ENCODE measurements at places on chromosomes 3 and 15.
A peak's percentile ranks its signal among the peaks of the same experiment; 100 is the strongest.

DNA sequence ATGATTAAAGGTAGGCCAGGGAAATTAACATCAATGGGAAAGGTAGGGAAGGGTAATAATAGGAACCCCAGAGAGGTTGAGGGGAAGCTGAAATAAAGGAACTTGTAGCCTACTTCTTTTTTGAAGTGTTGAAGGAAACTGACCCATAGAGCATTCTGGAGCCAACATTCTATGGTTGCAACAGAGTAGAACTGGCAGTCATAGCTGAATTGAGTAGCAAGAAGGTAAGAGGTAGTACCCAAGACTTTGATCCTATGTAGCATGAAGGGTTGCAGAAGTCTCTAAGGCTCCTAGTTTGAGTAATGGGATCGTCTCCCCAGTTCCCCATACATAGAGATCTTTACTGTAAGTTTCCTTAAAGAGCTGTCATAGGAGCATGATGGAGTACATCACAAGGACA lies 7.4 kb upstream of the ZNF774 start:
- no peak for DNase-seq

DNA sequence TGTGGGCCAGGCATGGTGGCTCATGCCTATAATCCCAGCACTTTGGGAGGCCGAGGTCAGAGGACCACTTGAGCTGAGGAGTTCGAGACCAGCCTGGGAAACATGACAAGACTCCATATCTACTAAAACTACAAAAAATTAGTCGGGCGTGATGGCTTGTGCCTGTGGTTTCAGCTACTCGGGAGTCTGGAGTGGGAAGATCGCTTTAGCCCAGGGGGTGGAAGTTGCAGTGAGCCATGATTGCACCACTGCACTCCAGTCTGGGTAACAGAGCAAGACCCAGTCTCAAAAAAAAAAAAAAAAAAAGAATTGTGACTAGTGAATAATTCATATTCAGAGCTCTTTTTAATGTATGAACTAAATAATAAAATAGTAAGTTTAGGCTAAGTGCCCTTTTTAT lies 87.8 kb upstream of the TSEN2 start:
- DNase-seq: no peak

- DNase-seq: no peak
Measured at GRCh38 chr15:48040166-48040817, 80.5 kb upstream of the SLC24A5 start.

DNA sequence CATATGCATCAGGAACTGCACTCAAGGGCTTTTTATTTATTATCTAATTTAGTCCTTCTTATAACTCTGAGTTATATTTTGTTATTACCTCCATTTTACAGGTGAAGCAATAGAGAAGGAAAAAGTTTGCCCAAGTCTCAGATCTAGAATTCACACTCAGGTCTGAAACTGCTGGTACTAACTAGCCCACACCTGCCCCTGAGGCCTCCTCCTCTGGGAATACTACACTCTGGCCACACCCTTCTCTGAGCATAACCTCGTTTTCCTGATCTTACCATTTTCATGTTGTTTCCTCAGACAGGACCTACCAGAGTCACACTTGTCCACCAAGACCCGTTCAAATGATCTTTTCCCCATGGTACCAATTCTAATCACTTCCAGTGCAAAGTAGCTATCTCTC lies 94.1 kb upstream of the CHRM5 start:
- DNase-seq: no peak

DNA sequence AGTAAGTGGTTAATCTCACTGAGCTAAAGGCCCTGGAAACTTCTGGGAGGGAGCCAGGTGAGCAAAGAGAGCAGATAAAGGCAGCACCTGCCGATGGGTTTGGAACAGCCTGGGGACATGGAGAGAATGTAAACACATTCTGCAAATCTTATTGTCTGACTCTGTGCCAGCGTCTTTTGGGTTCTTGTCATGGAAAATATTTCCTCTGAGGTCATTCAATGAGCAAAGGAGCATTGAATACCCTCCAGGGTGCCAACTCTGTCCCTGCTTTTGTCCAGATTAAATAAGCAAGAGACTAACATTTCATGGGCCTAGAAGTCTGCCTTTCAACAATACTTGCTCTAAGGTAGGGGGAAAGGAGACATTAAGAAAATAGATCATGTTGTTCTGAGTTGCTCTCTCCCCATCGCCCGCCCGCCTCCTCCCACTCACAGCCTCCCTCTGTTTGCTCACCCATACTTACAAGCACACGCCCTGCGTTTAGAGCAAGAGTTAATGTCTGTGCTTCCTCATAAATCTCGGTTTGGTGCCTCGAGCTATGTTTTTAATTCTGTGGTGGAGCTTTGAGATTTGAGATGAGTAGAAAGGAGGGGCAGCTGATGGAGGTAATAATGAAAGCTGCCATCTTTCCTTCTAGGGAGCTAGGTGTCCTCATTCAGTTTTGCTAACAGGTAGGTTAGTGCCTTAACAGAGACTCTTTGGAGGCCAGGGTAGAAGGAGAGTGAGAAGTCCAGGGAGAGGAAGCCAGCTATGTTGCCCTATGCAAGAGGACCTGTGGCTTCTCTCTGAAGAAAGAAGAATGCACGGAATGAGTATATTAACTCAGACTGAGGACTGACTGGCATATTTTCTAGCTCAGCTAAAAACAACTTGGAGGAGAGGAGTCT lies 132.9 kb downstream of the TPRG1 start:
- DNase-seq: no peak

- DNase-seq: no peak
Measured at GRCh38 chr3:139108253-139108969, 63.7 kb upstream of the PRR23C start.

- no peak for DNase-seq
Measured at GRCh38 chr15:89195836-89196235, 25.5 kb downstream of the RLBP1 start.

DNA sequence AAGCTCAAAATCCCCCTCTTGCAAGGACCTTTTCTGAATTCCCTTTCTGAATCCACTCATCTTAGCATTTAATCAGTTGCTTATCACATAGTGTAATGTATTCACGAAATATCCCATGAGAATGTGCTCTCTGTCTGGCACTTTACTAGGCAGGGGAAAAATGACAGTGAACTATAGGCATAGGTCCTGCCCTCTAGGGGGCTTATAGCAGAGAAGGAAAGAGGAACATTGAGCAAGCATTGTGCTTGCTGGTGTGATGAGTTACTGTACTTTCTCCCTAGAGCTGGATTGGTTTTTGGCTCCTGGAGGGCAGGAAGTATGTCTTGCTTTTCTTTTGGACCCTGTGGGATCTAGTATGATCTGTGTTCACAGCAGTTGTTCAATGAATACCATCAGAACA lies 26.5 kb downstream of the DUOX2 start:
- peak; percentile 38 for DNase-seq

DNA sequence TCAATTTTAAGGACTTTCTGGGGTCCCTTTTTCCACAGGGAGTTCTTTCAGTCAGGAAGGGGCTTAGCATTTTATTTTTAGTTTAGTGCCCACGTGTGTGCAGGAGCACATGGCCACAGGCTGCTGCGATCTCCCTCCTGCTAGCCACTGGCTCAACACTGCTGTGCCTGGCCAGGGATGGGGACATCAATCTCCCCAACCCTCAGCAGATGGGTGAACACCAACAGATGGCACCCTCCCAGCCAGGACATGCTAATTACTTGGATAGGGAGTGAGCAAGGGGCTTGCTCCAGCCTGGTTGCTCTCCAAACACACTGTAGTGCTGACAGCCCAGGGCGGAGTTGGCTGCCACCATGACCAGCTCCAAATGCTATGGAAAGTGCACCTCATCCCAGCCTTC lies 7.4 kb upstream of the RIOX2 start:
- peak; percentile 5 for DNase-seq

- peak; percentile 32 for DNase-seq
Measured at GRCh38 chr15:58331560-58331912, 100.3 kb upstream of the LIPC start.

DNA sequence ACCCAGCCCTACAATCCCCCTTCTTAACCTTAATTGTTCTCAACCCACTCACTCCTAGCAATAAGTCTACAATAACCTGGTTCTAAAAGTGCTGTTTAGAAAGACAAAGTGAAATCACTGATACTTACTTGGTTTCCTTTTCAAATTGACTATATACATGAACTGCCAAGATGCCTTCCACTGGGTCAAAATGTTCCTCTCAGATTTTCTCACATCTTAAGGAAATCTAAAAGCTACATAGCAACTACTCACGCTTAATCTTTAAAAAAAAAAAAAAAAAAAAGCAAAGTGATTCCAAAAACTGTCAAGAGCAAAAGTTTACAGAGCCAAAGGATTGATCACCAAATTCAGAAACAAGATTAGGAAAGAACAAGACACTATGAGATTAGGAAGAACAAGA lies 68.7 kb upstream of the MAP4 start:
- no peak for DNase-seq

DNA sequence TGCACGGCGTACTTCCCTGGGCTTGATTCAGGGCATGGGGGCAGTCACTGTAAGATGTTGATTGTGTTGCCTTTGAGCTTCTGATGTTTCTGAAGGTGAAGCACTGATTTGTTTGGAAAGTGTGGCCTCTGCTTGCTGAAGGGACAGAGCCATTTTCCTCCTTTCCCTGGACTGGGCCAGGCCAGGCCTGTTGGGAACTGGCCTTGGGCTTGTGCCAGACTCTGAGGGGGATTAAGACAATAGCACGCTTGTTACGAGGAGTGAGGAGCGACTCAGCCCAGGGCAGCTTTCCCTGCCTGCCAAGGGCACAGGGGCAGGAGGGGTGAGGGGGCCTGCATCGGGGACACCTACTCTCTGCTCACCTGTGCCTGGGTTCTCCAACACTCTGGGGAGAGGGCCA lies 42.9 kb downstream of the LINGO1 start:
- peak; percentile 75 for DNase-seq

DNA sequence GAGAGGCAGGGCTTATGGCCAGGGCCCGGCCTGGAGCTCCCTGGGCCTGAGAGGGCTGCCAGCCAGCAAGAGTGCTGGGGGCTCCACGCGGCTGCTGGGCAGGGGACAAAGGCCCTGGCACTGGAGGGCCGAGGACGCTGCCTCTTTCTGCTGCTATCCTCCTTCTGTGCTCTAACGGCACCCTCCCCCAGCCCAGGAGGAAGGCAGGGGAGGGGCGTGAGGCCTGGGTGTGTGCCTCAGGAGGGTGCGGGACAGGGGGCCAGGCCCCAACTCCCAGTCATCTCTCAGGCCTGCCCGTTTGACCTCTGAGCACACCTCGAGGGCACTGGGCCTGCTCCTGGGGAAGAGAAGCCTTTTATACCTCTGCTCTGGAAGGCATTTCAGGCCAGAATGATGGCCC lies 115.5 kb downstream of the ADCY5 start:
- no peak for DNase-seq

- DNase-seq: no peak
Measured at GRCh38 chr3:50267280-50267913, 1.6 kb upstream of the SEMA3B start.

GRCh38 chr3:58963928-58964503 lies 85.8 kb downstream of the CFAP20DC start:
- DNase-seq: no peak

GRCh38 chr3:100270215-100270583 lies 9.4 kb downstream of the TBC1D23 start:
- DNase-seq: no peak

DNA sequence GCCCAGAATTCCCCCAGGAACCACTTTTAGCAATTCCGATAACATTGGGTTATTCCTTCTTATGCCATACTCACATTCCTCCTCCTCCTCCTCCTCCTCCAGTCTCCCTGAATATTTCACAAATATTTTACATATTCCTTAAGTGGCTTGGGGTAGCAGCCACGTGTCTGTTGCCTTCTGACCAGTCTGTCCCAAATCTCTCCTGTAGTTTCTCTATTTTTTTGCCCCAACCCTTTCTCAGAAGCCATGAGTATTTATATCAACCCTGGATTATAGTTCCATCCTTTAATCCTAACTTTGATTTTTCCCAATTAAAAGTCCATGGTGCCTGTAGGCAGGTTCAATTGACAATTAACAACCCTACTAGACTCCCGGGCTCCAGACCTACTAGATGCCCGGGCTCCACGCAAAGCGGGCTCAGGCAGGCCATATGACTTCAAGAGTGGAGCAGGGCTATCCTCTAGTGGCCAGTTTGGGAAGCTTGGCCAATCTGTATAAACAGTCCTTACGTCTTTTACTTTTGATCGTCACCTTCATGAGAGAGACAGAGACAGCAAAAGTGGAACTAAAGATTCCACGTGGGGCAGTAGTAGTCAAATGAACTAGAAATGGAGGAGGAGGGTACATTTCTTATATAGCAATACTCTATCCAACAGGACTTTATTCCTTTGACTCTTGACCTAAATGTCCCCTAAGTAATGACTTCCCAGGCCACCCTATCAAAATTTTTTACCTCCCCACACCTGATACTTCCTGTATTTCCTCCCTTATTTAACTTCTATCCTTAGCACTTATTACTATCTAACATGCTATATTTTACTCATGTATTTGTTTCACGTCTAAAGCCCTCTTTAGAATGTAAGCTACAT lies 69.7 kb downstream of the USF3 start:
- peak; percentile 61 for DNase-seq

DNA sequence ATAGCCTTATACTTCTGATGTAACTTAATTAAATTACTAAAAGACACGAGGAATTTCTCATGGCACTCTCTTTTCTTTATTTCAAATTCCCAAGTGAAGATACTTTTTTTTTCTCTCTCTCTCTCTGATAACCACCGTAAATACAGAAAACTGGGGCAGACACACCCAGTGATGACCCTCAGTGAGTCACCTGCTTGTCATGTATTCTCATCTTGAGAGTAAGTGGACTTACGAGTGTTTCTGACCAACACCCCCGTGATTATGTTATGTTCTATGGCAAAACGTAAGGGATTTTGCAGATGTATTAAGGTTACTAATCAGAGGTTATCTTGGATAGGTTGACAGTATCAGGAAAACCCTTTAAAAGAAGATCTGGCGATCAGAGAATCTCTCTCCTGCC lies 348.8 kb upstream of the ZNF717 start:
- no peak for DNase-seq

DNA sequence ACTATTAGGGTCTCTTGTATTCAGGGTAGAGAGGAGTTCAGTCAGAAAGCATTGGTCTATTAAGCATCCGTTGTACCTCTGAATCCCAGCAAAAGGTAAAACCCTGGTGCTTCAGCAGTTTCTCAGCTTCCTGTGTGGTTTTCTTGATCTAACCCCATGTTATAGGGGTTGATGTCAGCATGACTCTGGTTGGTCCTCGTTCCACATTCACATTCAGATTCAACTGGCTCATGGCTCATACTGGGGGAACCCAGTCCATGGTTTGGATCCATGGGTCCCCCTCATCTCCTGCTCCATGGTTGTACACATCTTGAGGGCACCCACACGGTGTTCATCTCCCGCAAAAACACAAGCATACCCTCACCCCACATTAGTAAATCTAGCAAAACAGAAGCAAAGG lies 47.7 kb upstream of the C2CD4B start:
- no peak for DNase-seq

DNA sequence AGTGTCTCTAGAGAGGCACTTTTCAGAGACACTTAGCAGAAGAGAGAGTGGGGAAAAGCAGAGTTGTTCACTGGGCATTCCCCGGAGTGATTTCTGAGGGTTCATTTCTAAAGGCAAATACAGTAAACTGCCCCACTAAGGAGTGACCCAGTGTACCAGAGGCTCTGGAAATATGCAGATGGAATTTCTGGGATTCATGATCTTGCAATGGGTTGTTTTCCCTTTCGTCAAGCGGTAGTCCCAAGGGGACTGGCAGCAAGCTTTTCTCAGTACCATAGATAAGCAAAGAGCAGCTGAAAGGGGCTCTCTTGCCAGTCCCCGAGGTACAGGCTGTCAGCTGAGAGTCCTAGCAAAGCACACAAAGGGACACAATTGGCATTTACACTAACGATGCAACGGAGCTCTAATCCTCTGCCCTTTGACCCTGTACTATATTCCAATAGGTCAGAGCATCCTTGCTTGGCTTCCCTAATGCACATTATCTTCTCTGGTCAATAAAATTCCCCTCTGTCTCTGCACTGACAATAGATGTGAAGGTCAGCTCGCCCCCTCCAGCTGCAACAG lies 155.6 kb downstream of the SEMA6D start:
- DNase-seq: no peak
